ENCODE measurements at places on chromosomes 2 and 18.

DNA sequence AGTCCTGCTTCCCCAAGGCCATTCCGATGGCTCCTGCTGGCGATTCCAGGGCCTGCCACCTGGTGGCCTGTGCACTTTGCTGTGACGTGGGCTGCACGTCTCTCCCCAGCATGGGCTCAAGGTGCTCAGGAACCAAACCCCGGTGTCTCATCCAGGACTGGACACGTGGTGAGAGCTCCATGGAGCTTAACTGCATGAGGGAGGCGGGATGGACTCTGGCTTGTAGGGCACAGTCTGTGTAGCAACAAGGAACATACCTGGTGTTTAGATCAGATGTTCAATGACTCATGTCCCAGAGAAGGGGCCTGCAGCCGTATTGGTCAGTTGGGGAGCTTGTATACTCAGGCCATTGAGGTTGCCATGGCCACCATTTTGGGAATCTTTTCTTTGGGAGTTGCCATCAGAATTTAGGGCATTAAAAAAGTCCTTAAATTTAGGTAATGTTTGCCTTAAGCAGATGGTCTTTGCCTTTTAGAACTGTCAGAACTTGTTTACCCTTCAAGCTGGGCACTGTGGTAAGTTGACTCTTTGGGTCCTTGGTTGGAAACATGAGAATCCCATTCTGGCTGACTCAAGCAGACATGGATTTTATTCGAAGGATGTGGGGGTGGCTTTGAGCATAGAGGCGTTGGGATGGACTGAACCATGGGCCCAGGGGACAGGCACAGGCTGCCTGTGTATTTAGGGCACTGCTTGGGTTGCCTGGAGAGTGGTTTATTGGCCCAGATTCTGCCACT lies 21.0 kb downstream of the AGAP1 start:
- DNase-seq: no peak

- DNase-seq: peak; percentile 45
Observed at GRCh38 chr2:238287737-238288649, at the start of gene PER2. Gene PER2 (minus strand): TSS chr2:238288610. CDS start chr2:238277936, 10,674 bp downstream.

- no peak for DNase-seq
Observed at GRCh38 chr2:212536817-212537725, 1.5 kb downstream of the ERBB4 start.

GRCh38 chr2:238865015-238865719 lies 17.3 kb downstream of the TWIST2 start:
- no peak for DNase-seq

- DNase-seq: no peak
Observed at GRCh38 chr2:156908825-156909224, 348.7 kb upstream of the GALNT5 start.

DNA sequence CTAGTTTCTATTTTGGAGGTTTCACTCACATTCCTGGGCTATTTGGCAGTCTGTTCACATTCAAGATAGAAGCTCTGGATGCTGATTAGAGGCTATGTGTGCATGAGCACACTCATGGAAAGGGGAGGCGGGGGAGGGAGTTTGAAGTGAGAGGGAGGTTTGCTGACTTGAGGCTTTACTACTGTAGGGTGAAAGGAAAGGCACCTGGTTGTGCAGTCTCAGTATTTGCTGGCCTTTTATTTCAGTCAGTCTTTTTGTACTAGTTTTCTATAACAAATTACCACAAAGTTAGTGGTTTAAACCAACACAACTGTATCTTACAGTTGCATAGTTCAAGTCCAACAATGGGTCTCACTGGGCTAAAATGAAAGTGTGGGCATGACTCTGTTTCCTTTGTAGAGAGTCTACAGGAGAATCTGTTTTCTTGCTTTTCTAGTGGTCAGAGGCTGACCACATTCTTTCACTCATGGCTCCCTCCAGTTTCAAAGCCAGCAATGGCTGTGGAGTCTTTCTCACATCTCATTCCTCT lies 47.7 kb upstream of the NR4A2 start:
- no peak for DNase-seq

DNA sequence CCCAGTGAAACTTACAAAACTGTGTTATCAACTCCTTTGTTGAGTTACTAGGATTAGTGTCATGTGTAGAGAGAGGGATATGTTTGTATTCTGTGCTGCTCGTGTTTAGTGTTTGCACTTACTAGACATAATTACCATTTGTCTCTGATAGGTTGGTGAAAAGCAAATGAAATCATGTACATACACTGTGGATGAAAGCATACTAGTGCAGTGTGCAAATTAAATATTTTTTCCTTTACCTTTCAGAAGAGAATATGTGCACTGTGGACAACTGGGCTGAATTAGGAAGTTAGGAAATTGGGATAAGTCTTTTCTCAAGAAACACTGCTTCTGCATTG lies 1.2 kb downstream of the KIAA1328 start:
- DNase-seq: no peak

GRCh38 chr2:112623913-112624777 lies 21.6 kb upstream of the SLC20A1 start:
- peak; percentile 79 for DNase-seq

- no peak for DNase-seq
Observed at GRCh38 chr2:114085238-114085637, 195.3 kb downstream of the ACTR3 start.

GRCh38 chr2:208062113-208062512 lies 36.8 kb upstream of the PLEKHM3 start:
- DNase-seq: no peak

DNA sequence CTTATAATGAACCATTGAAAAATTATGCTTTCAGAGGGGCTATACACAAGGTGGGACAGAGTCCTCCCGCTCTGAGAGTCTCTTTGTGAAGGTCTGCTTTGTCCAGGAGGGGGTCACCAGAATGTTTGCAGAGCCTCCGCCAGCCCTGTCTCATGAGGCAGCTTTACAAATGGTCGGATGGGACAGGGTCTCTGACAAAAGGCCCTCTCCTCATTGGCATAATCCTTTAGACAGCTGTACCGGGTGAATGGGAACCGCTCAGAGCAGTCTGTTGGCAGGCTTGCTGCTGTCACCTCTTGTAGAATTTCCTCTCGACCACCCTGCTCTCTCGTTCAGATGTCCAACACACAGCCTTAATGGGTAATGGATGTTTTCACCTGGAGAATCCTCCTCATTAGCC lies 40.2 kb upstream of the TGIF1 start:
- DNase-seq: no peak

GRCh38 chr2:152078662-152079061 lies 20.2 kb downstream of the CACNB4 start:
- DNase-seq: no peak

GRCh38 chr2:41896186-41896846 lies 151.5 kb upstream of the PKDCC start:
- DNase-seq: no peak

DNA sequence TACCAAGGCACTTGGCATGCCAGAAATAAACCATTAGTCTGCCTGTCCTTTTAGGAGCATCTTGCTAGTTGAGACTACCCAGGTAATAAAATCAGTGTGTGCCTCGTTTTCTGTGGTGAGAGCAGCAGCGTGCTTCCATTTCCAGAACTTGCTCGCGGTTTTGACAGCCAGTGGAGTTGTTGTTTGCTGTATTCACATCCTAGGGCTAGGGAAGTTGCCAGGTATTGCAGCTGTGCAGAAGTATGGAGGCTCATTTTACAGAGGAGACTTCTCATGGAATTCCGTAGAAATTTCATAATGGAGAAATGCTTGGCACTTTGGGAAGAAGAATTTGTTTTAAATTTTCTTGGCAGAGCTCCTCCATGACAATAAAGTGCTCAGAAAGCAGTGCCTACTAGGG lies 1355.1 kb upstream of the ZEB2 start:
- DNase-seq: no peak

DNA sequence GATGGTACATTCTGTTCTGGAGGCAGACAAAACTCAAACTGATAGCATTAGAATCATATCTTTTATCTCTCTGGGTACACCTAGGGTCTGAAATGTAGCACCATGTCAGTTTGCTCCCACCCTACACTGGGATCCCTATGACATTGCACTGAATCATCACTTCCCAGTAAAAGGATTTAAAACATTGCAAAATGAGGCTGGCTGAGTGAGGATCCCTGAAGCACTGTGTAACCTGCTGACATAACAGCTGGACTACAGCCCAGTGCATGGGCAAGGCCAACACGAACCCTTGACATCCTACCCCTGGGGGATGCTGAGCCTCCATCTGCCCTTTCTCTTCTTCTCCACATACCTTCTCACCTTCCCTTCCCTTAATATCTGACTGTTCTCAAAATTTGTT lies 253.2 kb downstream of the TTC32 start:
- no peak for DNase-seq

DNA sequence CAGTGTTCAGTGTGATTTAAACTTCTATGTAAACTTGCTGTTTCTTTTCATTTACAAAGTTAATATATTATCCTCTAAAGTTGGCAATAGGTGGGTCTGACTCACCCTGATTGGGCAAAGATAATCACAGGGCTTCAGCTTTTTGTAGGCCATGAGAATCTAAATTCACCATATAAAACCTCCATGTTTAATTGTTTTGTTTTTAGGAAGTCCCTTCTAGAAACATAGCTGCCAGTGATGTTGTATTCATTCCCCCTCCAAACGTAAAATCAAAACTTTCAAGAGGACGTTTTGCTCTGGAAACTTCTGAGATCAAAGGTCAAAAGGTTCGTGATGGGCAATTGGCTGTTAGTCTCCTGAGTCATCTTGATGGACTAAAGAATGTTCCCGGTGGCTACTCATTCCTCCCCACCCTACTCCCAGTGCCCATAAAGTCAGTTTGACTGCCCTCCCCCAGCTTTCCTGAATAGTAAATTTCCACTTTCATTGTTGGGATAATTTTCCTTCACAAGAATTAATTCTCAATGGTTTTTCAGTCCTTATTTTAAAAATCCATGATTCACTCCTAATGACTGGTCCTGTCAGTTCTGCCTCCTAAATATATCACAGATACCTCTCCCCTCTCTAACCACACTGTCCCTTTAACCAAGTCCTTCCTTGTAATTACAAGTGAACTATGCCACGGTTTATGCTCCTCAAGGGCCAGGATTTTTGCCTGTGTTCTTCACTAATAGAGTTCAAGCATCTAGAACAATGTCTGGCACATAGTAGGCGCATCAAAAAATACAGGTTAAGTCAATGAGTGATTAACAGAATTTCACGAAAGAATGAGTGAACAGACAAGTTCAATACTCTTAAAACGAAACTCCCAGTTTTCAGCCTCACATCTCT lies 164.4 kb upstream of the VRK2 start:
- DNase-seq: no peak

- no peak for DNase-seq
Observed at GRCh38 chr2:203936535-203936934, at the start of gene ICOS. Gene ICOS (plus strand): TSS chr2:203936763. CDS start chr2:203936815, 52 bp downstream.

- DNase-seq: no peak
Observed at GRCh38 chr2:141399270-141399669, 731.5 kb downstream of the LRP1B start.

- no peak for DNase-seq
Observed at GRCh38 chr2:21148718-21149117, 24.9 kb downstream of the TDRD15 start.

DNA sequence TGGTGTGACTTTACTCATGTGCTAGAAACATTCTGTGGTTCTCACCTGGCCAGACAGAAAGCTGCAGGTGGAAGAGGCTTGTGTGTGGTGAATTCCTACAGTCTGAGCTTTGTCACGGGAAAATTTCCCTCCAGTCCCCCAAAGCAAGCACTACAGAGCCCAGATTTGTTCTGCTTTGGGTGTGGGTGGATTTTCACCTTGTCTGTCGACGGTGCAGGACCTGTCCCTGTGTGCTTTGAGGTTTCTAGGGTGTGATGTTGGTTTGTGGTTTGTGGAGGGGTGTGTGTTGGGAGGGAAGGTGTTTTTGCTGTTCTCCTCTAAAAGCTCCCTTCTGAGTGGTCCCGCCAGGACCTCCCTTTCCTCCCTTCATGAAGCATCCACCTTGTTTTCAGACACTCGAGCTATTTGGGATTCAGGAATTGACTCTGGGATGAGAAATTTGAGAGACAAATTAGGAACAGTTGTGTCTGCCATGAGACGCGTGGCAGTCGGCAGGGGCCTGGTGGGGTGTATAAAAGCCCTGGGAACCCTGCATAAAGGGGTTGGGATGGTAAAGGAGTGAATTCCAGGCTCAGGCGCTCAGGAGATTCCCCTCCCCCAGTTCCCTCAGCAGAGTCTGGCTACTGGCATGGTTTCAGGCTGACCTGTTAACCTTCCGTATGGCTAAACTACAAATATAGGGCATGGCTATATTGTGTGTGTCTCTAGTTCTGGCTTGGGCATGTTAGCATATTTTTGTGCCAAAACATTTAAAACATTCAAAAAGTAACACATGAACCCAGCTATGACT lies 65.5 kb downstream of the DGKD start:
- DNase-seq: peak; percentile 40

- no peak for DNase-seq
Observed at GRCh38 chr2:20012032-20012281, 511 bp downstream of the MATN3 start.

GRCh38 chr2:67085146-67085545 lies 312.0 kb upstream of the ETAA1 start:
- DNase-seq: no peak

DNA sequence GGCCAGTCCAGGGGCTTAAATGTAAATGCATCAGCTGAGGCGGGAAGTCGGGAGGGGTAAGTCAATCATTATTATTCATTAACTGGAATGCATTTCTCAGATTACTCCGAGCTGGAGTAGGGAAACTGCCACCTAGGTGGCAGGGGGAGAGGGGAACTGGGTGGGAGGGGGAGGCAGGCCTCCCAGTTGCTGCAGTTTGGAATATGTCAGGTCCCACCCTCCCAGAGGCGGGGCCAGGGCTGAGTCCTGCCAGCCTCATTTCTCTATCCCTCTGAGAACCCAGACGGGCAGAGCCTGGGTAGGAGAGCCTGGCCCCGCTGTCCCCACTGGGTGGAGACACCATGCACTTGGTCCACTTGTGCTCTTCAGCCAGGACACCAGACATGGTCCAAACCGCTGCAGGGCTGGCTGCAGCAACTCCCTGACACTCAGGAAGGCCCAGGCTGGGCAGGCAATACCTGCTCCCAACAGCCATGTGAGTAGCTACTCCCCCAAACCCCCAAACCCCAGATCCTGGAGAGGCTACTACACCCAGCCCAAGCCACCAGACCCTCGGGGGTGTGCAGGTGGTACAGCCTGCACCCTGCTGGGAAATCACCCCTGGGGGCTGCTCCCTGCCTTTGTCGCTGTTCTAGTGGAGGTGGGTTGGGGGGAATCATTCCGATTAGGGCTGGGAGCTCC lies at the start of gene GPBAR1:
TSS of gene GPBAR1 (plus strand) at position 274 of the 681 bp plus-strand sequence. CDS start 1,710 bp downstream, outside the sequence.
- no peak for DNase-seq

DNA sequence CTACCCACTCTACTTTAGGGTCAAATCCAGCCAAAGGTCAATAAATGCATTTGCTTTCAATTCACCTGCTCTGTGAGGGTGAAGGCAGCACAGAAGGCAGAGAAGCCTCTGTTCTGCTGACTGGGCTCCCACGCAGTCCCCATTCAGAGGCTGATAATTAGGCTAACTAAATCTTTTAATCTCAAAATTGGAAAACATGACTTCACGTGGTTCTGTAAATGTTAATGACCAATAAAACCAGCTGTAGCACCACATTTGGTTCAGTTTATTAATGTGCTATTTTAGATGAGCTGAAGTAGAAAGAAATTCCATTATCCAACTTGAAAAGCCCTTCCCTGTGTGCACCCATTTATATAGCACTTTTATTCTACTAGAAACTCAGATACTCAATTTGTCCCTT lies 310.6 kb downstream of the C1D start:
- DNase-seq: no peak
